Activated B cell treated with CpG ODN at 0.5 μM for 24 hours (primary cell): ENCODE measurements at places on chromosomes 16 and 17. TPM values are rescaled to one million over a fixed set of nuclear protein-coding genes. Genes with fewer than 3 reads are reported as not detected.

- H3K27me3 ChIP-seq, result no peaks in the 10 kb centered on the region
- H3K4me1 ChIP-seq, result peaks cover 21% of the 10 kb centered on the region
- no peak overlapping the region for H3K27ac ChIP-seq
- no peak overlapping the region for H3K4me3 ChIP-seq
Observed at GRCh38 chr17:9414471-9414870, 161.1 kb downstream of the STX8 start.

DNA sequence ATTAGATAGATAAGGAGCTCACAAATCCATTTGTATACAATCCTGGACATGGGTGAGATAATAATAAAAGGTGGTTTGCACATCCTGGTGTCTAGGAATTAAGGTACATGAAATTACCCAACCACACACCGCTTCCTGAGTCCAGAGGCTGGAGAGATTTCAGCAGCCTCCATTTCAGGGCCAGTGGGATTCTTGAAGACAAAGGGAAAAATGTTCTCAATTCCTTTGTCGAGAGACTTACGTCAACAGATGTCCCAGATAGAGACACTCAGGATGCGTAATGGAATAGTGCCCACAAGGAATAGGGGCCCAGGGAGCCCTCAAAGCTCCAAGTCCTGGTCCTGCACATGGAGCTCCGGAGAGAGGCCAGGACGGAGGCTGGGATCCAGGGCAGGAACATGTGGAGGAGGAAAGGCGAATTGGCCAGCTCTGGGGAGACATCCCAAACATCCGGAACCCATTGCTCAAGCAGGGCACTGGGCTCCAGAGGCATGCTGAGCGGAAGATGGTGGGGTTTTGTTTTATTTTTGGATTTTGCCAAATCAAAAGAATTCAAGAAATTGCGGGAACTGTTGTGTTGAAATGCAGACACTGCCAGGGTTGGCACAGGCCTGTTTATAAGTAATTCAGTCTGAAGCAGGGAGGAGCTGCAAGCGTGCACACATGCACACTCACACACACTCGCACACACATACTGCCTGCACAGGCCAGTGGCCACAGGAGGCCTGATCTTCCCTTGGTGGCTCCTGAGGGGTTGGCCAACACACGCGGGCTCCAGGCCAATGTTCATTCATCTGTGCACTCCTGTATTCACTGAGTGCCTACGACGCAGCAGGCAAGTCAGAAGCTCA lies 97.2 kb downstream of the NOG start:
- no peak overlapping the region for H3K27ac ChIP-seq
- no peaks in the 10 kb centered on the region for H3K36me3 ChIP-seq
- DNase-seq, result no peak

GRCh38 chr17:44004077-44004760 lies at the start of gene NAGS:
TSS of gene NAGS (plus strand) at chr17:44004622. CDS start at chr17:44004664, 42 bp downstream.
- H3K27ac ChIP-seq, result no peak within 1 kb of the TSS
- H3K4me1 ChIP-seq, result peaks cover 24% of the 10 kb centered on the region
- H3K27me3 ChIP-seq, result peaks cover 18% of the 10 kb centered on the region
- peak within 1 kb of the TSS; percentile 64 for H3K4me3 ChIP-seq
- peak; percentile 22 for DNase-seq
- peaks cover 2% of the 10 kb centered on the region for H3K36me3 ChIP-seq

DNA sequence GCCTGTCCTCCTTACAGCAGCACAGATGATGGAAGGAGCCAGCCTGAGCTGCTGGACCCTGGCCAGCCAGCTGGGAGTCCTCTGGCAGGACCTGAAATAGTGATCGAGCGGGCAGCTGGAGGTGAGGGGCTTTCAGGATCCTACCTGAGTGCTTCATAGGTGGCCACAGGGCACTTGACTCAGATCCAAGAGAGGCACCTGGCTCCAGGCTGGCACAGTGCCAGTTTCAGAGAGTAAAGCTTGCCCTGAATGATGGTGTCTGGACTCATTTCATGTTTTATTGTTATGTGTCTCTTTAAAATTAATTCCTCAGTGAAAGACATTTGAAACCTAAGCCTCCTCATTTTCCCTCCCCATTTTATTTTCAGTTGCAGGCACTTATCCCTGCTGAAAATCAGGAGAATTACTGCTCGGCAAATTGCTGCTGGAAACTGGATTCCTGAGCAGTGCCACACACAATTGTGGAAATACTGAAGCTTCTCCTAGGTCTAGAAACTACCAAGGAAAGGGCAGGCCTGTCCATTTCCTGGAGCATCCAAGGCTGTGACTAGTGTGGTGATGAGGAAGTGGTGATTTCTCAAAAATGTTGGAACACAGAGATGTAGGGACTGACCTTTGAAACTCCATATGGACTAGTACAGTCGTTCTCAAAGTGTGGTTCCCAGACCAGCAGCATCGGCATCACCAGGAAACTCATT lies 16.1 kb upstream of the ADAMTS18 start:
- H3K36me3 ChIP-seq, result no peaks in the 10 kb centered on the region
- no peak overlapping the region for H3K27ac ChIP-seq
- no peaks in the 10 kb centered on the region for H3K4me1 ChIP-seq
- peaks cover 2% of the 10 kb centered on the region for H3K27me3 ChIP-seq
- no peak for DNase-seq
- no peak overlapping the region for H3K4me3 ChIP-seq

GRCh38 chr16:79580453-79581191 lies 19.9 kb downstream of the MAF start:
- H3K27ac ChIP-seq, result no peak overlapping the region
- peaks cover 39% of the 10 kb centered on the region for H3K27me3 ChIP-seq
- no peak for DNase-seq
- H3K36me3 ChIP-seq, result no peaks in the 10 kb centered on the region

- H3K36me3 ChIP-seq, result peaks cover 5% of the 10 kb centered on the region
- H3K27ac ChIP-seq, result no peak overlapping the region
- H3K4me3 ChIP-seq, result no peak overlapping the region
- H3K4me1 ChIP-seq, result no peaks in the 10 kb centered on the region
Observed at GRCh38 chr16:72963533-72964315, 84.2 kb downstream of the ZFHX3 start.

- H3K36me3 ChIP-seq, result no peaks in the 10 kb centered on the region
- no peak for DNase-seq
- no peaks in the 10 kb centered on the region for H3K27me3 ChIP-seq
- no peak overlapping the region for H3K4me3 ChIP-seq
- H3K27ac ChIP-seq, result no peak overlapping the region
Observed at GRCh38 chr17:8868529-8868951, 1.1 kb upstream of the PIK3R6 start.

GRCh38 chr16:85988723-85989313 lies 89.9 kb downstream of the IRF8 start:
- H3K36me3 ChIP-seq, result no peaks in the 10 kb centered on the region
- H3K27ac ChIP-seq, result peak overlapping the region; percentile 92
- H3K4me1 ChIP-seq, result peaks cover 94% of the 10 kb centered on the region
- peak; percentile 47 for DNase-seq
- no peaks in the 10 kb centered on the region for H3K27me3 ChIP-seq
- H3K4me3 ChIP-seq, result peak overlapping the region; percentile 80

DNA sequence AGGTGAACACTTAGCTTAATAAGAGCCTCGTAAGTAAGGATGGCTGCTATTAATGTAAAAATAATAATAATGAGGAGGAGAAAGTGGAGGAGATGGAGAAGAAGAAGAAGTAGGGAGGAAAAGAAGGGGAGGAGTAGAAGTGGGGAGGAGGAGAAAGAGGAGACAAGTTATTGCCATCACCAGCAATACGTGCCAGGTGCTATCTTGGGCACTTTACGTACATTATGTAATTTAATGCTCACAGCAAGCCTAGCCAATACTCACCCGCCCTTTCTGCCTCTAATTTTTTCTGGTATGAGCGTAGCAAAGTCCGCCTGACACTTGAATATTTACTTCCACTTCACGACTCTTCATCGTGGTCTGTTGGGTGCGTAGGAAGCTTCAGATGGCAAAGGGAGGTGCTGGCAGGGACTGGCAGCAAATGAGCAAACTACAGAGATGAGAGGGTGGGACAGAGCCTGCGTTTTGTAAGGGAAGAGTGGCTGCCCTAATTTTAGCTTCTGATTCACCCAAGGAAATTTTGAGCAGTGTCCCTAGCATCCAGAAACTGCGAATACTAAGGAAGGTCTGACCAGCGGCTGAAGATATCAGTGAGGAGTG lies 42.1 kb upstream of the CDH13 start:
- no peaks in the 10 kb centered on the region for H3K36me3 ChIP-seq
- no peaks in the 10 kb centered on the region for H3K27me3 ChIP-seq
- DNase-seq, result no peak
- H3K27ac ChIP-seq, result no peak overlapping the region
- no peak overlapping the region for H3K4me3 ChIP-seq

- DNase-seq, result no peak
- H3K27ac ChIP-seq, result no peak overlapping the region
- no peaks in the 10 kb centered on the region for H3K36me3 ChIP-seq
Observed at GRCh38 chr17:37770631-37771518, 26.0 kb upstream of the HNF1B start.

DNA sequence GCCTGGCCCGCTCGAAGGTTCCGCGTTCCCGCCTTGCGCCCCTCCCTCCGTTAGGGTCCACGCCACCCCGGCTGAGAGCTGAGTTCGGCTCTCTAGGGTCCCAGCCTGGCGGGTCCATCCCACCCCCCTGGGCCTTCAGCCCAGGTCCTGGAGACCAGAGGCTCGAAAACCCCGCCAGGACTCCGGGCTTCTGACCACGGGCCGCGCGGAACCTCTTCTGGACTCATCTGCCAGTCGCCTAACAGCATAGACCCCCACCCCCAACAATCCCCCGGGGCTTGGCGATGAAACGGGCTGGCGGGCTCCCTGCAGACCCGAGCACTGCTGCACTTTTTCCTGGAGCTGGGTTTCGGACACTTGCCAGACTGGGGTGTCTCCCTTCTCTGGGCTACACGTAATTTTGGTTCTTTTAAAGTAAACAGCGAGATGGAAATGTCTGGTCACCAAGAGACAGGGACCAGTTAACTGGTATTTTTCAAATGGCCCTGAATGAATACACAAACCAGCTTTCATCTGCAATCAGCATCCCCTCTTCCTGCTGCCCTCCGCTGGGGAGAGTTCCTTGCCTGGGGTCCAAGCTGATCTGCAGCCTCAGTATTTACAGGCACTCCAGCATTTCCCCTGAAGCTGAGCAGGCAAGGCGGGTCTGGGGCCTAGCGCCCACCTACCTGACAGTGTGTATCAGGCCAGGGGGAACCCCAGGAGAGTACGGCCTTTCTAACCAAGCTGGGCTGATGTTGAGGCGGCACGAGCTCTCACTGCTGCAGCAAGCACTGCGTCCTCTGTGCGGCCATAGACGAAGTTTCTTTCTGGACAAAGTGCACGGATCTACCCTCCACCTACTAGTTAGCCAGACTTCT lies 639 bp upstream of the TRIM65 start:
- peaks cover 27% of the 10 kb centered on the region for H3K4me1 ChIP-seq
- peaks cover 39% of the 10 kb centered on the region for H3K36me3 ChIP-seq
- peak overlapping the region; percentile 41 for H3K27ac ChIP-seq
- H3K27me3 ChIP-seq, result no peaks in the 10 kb centered on the region
- H3K4me3 ChIP-seq, result peak overlapping the region; percentile 76

DNA sequence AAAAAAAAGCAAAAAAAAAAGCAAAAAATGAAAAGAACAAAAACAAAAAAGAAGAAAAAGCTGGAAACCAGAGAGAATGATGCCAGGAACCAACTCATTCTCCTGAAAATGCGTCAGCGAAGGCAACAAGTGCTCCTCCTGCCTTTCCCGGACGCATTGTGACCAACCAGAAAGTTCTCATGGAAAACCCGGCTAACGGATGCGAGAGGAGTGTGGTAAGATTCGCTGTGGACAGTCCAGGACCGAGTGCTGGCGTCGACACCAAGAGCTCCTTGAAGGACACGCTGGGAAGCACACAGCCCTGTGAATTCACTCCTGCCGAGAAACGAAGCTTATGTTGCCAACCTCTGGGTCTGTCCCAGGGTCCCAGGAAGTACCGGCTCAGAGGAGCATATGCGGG lies 43.4 kb downstream of the METRNL start:
- no peak overlapping the region for H3K27ac ChIP-seq
- H3K4me1 ChIP-seq, result peaks cover 44% of the 10 kb centered on the region
- no peaks in the 10 kb centered on the region for H3K36me3 ChIP-seq
- peaks cover 34% of the 10 kb centered on the region for H3K27me3 ChIP-seq

DNA sequence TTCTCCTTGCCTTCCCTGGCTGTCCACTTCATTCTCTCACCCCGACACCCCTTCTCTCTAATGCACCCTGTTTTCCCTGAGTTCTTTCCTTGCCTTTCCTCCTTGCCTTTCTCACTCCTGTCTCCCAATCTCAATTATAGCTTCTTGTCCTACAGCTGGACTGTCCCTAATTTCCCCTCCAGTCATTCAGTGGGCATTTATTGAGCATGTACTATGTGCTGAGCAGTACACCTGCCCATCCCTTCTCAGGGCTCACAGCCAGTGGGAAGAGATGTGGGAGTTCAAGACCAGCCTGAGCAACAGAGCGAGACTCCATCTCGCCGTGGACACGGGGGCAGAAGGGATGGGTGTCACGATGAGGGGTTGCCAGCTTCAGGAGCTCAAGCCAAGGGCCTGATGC lies 5.8 kb downstream of the ATP2A1 start:
- DNase-seq, result no peak
- no peak overlapping the region for H3K27ac ChIP-seq
- peaks cover 5% of the 10 kb centered on the region for H3K27me3 ChIP-seq
- H3K4me1 ChIP-seq, result peaks cover 11% of the 10 kb centered on the region

GRCh38 chr17:6476810-6477179 lies 32.5 kb downstream of the PIMREG start:
- no peak overlapping the region for H3K27ac ChIP-seq
- H3K4me1 ChIP-seq, result peaks cover 3% of the 10 kb centered on the region
- DNase-seq, result no peak
- no peak overlapping the region for H3K4me3 ChIP-seq
- no peaks in the 10 kb centered on the region for H3K27me3 ChIP-seq

GRCh38 chr16:19859603-19860002 lies 25.0 kb downstream of the GPRC5B start:
- no peak for DNase-seq
- H3K4me1 ChIP-seq, result no peaks in the 10 kb centered on the region
- H3K27me3 ChIP-seq, result peaks cover 4% of the 10 kb centered on the region
- no peak overlapping the region for H3K27ac ChIP-seq

Gene BAIAP3
- 6.5 and 8.5 TPM in 2 replicates for total RNA-seq

Gene CDYL2
- 3.2 and 3.4 TPM in 2 replicates for total RNA-seq

Gene AATK
- total RNA-seq, result 0.27 and 0.42 TPM in 2 replicates

Gene SLFN14
- total RNA-seq, result not detected in 2 replicates

Gene OR3A3
- not detected in 2 replicates for total RNA-seq
